Skin of body (tissue), 3 donors: ENCODE measurements at places on chromosomes 1 and 21.

- no peak for DNase-seq
Observed at GRCh38 chr1:7703321-7704213, 67.5 kb upstream of the VAMP3 start.

DNA sequence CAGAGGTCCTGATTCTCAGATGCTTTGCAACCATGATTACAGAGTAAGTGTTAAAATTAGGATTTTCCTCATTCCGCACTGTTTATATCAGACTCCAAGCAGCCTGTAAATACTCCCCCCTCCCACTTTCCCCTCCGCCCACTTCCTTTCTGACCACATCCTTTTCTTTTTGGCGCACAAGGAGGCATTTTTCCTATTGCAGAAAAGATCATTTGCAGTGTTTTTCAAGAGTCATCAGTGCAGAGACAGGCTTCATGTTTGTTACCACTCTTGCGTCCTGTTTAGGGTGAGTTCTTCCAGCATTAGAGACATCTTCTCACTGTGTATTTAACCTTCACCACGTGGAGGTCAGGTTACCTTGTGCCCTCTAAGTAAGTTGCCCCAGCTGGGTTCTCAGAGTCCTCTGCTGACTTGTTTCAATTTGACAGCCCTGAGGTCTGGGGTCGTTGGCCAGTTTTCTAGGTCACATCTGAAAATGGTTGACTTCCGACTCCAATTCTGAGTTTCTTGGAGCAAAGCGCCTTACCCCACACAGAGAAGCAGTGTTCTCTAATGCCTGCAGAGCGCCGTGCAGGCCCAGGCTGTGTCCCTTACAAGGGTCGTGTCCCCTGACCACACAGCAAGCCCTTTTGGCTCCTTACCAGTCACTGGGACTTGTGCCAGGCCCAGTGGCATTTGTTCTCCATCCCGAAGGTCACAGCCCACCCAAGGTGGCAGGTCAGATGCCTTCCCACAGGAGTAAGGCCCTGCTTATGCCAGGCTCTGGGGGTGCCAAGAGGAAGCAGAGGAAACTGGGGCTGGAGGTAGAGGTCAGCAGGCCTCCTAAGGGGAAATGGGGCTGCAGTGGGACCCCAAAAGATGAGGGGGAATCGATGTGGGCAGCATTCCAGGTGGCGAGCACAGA, 85.6 kb downstream of the FAM78B start:
- peak; percentile 79 for DNase-seq

GRCh38 chr21:42343101-42343500, 7.7 kb downstream of the TFF2 start:
- no peak for DNase-seq

DNA sequence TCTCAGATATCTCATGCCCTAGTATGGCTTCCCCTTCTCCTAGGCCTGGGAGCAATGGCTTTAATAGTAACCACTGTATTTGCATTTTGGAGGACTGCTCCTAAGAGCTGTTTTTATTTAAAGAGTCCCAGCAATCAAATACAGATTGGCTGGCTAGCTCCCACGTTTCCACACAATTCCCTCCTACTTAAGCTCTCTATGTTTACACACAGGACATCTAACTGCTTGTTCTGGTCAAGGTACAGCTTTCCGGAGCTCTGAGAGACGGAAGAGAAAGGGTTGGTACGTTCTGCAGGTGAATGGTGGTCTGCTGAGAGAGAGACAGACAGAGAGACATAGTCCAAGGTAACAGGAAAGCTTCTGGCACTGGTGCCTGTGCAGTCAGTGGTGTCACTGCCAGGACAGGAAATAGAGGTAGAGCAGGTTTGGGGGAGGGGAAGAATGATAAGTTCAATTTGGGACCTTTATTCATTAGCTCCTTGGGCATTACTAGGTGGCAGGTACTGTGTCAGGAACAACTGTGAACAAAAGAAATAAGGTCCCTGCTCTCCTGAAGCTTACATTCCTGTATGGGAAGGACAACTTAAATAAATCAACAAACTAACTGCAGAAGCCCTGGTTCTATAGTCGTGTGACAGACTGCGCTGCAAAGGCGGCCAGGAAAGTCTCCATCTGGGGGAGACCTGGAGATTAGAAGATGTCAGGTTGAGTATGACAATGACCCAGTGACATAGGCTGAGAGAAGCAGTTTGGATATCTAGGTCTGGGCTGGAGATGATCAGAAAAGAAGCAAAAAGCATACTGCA, 1.2 kb upstream of the SLC25A33 start:
- no peak for DNase-seq

GRCh38 chr1:43004587-43005459, 46.2 kb upstream of the SLC2A1 start:
- no peak for DNase-seq

- no peak for DNase-seq
Observed at GRCh38 chr1:187074445-187075048, 245.8 kb downstream of the PLA2G4A start.

DNA sequence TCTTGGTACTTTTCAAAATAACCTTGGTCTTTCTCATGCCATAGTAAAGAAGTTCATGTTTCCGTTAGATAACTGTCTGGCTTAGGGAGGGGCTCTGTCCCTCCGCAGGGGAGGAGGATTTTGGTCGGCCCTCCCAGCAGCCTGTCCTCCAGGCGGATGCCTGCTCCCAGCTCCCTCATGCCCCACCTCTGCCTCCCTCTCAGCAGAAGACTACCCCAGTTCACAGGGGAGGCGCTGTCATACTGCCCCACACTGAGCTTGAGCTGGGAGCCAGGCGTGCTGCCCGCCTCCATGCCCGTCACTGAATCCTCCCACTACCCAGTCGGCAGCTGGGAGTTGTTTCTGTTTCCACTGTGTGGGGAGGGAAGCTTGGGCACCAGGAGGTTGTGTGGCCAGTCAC, 127.3 kb downstream of the CAMTA1 start:
- no peak for DNase-seq

- DNase-seq, result no peak
Observed at GRCh38 chr1:18411820-18412641, 68.7 kb upstream of the KLHDC7A start.

DNA sequence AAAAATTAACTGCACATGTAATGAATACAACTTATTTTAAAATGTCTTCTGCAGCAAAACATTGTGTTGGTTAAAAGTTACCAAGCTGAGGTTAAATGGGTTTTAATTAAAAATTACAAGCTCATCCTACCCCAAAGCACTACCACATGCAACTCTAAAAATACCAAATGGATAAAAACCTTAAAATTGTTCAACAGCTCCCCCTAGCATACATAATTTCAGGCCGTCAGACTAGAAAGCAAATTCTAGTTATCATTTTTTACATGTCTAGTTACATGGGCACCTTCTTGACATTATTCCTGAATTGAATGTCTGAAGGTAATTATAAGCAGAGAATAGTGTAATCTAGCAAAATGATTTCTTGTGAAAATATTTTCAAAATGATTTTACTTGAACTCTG, 176.5 kb downstream of the C1orf21 start:
- peak; percentile 29 for DNase-seq

GRCh38 chr21:38384675-38385426, 113.4 kb downstream of the ERG start:
- DNase-seq, result peak; percentile 68

DNA sequence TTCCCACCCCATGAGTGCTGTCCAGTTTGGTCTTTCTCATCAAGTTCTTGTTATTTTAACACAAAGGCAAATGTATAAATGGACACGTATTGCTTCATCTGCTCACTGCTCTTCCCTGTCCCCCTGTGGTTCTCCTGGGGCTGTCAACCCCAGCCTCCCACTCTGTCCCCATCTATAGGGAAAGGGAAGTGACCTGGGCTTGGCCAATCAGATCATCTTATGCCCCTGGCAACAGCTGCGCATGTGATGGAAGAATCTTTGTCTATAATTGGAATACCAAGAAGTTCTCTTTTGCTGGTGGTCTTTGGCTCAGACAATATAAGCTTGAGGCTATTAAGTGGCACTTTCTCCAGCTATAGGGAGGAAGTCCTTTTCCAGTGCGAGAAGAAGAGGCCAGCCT, 4.7 kb upstream of the CCSAP start:
- DNase-seq, result no peak

DNA sequence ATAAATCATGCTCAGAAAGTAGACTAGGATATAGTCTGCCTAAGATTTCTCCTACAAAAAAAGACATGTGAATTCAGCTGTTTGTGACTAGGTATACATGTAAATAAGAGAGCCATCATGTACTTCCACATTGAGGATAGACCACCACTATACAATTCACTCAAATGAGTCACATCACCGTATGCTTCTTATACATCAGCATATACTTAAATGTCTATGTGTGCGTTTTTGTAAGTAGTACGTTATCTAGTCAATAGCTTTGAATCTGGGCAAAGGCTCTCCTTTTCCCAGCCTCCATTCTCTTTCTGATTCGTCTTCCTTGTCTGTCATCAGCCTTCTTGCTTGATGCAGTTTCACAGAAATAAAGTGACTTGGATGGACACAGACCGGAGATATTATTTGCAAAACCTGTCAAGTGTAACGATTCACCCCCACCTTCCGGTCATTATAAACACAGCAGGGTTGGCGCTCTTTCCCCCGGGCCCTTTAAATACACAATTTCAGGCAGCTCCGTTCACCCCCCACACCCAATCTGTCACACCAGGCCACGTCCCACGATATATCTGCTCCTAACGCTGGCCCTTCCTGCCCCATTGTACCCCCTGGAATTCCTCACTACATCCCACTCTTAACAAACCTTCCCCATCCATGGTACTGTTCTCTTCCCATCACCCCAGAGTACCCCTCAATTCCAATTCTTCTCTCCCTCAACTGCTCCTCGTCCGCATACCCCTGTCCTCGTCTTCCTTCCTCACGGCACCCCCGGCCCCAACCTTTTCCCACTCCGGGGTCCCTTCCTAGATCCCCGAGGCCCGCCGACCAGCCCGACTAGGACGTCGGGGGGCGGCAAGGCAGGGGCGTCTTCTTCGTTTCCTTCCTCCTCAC, 636 bp downstream of the VAMP4 start:
- peak; percentile 48 for DNase-seq

GRCh38 chr1:241330619-241331327, 26.2 kb downstream of the RGS7 start:
- DNase-seq, result no peak

- DNase-seq, result no peak
Observed at GRCh38 chr1:5119366-5120234, 465.2 kb downstream of the AJAP1 start.

DNA sequence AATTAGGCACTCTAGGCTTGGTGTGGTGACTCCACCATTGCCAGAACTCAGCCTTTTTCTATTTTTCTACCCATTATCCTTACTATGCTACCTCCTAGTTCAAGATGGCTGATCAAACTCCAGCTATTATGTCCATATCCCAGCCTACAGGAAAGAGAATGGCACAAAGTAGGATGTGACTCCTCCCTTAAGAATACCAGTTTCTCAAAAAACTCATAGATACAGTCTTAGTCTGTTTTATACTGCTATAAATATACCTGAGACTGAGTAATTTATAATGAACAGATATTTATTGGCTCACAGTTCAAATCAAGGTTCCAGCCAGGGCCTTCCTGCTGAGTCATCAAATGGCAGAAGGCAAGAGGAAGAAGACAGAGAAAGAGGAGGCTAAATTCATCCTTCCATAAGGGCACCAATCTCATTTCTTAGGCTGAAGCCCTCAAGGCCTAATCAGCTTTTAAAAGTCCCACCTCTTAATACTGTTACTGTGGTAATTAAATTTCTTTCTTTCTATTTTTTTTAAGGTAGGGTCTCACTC, 542.8 kb upstream of the BEND5 start:
- no peak for DNase-seq
